Bone marrow (tissue), 2 donors: ENCODE measurements at places on chromosomes 4 and X.

GRCh38 chrX:126063984-126064383, 102.1 kb downstream of the DCAF12L2 start:
- no peak for DNase-seq

DNA sequence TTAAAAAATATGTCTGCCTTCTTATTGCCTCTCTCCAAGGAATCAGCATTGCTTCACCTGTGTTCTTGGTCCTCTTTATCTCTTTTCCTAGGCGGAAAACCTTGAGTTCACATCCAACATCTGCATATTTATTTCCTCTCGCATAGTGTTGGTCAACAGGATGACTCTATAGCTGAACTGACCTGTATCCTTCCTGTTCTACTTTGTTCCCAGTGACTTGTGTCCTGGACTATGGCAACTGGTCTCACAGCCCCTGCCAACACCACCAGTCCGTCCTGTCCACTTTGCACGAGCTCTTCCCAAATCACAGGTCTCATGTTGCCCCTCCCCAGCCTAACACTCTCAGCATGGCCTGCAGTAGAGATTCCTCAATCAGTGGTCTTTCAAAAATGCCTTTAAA, 2.0 kb downstream of the DIPK2B start:
- no peak for DNase-seq

- DNase-seq: no peak
Measured at GRCh38 chrX:130395341-130395740, 6.4 kb upstream of the RBMX2 start.

DNA sequence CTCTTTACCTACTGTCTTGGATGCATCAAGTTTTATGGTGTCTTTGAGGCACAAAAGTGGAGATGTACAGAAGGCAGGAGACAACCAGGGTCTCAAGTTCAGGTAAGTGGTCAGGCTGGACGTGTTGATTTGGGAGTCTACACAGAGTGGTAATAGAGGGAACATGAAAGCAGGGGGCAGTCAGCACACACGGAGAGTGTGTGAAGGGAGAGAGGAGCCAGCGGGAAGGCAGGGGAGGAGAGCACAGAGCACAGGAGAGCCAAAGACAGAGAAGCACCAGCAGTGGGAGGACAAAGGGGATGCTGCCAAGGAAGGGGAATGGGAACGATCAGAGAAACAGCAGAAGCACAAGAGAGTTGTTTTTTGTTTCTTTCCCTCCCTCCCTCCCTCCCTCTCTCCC, 32.9 kb downstream of the TMEM150C start:
- DNase-seq: no peak

GRCh38 chrX:37818031-37818430, 29.3 kb downstream of the DYNLT3 start:
- DNase-seq: peak; percentile 19

DNA sequence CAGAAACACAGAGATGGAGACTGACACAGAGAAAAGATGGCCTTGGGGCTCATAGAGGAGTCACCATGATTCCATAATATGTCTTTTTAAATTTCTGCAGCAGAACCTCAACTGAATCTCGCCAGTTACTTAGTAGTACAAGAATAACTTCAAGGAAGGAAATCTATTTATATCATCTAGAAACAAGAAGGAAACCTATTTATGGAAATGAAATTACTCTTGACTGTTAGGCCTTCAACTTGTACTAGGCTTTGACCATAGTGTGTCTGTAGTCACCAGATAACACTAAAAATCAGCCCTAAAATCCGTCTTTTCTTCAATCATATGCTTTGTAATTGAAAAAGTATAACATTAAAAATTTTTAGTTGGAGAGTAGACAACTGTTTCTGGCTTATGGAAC, 740.4 kb downstream of the TRIML1 start:
- DNase-seq: no peak

DNA sequence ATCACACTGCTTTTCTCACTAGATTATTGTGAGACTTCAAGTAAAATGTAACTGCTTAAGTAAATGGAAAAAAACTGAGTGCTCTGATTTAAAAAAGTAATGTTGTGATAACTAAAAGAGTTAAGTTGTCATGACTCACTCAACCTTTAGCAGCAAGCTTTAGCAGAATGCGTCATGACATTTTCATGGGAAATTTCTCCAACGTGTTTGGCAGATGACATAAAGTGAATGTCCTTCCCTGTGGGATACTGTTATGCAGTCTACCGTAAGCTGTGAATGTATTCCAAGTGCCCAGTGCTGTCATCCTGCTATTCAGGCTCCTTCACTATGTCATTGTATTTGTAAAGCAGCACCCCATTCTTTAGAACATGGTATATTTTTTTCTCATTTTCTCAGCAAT, 136.2 kb downstream of the CPXCR1 start:
- no peak for DNase-seq

DNA sequence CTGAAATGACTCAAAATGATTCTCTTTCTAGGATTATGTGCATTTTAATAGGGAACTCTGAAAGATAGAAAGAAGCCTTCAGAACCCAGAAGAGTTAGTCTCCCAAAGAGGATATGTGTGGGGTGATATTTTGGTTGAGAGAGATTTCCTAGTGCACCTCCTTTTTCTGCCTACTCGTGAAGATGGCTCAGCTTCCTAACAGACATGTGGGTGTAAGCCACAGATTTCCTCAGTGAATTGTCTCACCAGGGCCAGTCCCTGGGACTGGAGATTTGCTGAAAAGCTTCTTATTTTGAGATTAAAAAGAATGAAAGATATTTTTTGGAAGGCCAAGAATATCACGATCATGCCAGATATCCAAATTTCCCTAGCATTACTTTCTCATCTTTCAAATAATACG, 42.8 kb downstream of the MAGEB17 start:
- DNase-seq: no peak

- DNase-seq: no peak
Measured at GRCh38 chr4:185771711-185772390, 40.1 kb downstream of the SORBS2 start.

- DNase-seq: no peak
Measured at GRCh38 chr4:119048446-119048845, 87.2 kb upstream of the MYOZ2 start.

- no peak for DNase-seq
Measured at GRCh38 chrX:48890934-48891401, 6.6 kb downstream of the TIMM17B start.

- peak; percentile 26 for DNase-seq
Measured at GRCh38 chrX:20527558-20528011, 260.9 kb upstream of the RPS6KA3 start.

GRCh38 chrX:153351981-153352380, 18.0 kb downstream of the ZNF275 start:
- no peak for DNase-seq

- DNase-seq: no peak
Measured at GRCh38 chr4:152247271-152247975, 288.5 kb downstream of the FBXW7 start.

DNA sequence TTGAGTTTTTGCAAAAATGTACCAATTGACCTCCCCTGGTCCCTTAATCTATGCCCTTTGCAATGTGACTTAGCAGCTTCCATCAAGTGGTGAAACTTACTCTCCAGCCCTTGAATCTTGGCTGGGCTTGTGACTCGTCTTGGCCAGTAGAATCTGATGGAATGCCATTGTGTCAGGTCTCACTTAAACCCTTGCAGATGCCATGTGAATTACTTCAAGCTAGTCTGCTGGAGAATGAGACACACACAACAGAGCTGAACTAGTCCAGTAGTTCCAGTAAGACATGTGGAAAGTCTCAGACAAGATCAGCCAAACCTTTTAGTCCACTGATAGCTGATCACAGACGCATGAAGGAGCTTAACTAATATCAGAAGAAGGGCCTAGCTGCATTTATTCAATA, 567.8 kb upstream of the CPEB2 start:
- no peak for DNase-seq

DNA sequence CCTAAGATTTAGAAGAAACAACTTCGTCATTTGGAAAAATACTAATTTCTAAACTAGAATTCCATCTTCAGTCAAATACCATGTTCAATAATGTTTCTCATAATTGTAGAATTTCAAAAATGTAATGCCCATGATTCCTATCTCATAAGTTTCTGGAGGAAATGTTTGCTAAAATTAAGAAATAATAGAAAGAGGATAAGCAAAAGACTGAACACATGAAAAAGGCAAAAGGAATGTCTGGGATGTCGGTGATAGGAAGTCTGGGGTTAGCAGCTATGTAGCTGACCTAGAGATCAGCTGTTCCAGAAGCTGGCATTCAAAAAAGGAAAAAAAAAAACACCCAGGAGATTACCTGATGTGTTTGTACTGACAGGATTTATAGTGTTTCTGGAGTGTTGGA, 18.9 kb upstream of the PCDH10 start:
- no peak for DNase-seq

DNA sequence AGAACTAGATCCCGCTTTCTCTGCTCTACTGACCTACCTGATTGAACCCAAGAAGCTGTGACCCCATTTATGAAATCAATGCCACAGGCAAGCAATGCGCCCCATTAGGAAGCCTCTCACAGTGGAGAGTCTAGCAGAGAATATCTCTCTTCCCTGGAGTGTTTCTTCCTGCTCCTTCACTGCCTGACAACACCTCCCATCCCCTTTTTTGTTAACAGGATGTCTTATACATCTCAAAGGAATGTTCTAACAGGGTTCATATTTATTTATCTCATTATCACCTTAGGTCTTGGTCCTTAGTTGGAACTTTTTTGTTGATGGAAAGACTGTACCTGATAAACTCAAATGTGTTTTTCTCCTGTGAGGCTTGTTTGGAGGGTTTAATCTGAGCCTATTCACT, 35.5 kb downstream of the SLIT2 start:
- no peak for DNase-seq

DNA sequence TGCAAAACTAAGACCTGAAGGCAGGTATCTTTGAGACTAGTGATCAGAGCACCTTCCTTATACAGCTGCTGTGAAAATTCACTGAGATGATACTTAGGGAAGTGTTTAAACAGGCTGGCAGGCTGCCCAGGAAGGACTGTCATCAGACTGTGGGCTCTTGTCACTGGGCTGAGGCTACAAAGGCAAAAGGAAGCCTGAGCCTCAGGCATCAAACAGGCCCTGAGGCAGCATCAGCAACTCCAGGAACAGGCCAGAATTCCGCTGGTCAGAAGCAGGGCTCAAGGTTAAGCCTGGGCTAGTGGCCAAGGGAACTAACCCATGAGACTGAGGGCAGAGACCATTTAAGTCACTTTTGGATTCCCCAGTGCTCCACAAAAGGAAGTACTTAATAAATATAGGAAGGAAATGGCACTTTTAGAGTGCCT, 12.8 kb downstream of the PJA1 start:
- peak; percentile 13 for DNase-seq

- DNase-seq: no peak
Measured at GRCh38 chr4:151728006-151728405, 32.8 kb downstream of the GATB start.

- DNase-seq: no peak
Measured at GRCh38 chr4:142776026-142776425, 70.1 kb downstream of the INPP4B start.

GRCh38 chr4:84792366-84793301, 173.9 kb downstream of the WDFY3 start:
- DNase-seq: no peak

GRCh38 chrX:23003116-23003515, 3.4 kb downstream of the DDX53 start:
- no peak for DNase-seq
